MV-4-11 (cell line): ENCODE measurements at places on chromosomes 7 and 10.

DNA sequence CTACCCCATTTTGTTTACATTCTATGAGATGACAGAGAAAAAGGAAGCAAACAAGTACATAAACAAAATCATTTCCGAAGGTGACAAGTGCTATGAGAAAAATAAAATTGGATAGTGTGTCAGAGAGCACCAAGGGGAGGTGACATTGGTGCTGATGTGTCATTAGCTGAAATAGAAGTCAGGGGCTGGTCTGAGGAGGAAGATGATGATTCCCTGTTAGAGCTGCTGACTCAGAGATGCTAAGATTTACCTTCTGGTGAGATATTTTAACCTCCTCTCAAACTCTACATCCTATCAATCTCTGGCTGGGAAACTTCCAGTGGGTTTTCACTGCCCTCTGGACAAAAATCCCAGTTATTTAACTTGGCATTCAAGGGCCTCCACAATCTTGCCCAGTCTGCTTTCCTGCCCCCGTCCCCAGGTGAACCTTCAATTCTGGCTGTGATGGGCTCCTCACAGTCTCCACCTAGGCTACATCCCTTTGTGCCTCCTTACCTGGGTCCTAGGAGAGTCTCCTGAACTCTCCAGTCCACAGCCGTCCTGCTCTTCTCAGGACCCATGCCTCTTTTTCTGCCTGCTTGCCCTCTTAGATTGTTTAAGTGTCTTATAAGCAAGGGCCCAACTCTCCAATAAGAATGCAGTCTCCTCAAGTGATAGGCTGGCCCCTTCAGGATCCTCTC is 26.6 kb downstream of the DUSP5 start:
- no peak for DNase-seq

GRCh38 chr7:26369593-26369992 is 77.9 kb downstream of the SNX10 start:
- DNase-seq: peak; percentile 43

DNA sequence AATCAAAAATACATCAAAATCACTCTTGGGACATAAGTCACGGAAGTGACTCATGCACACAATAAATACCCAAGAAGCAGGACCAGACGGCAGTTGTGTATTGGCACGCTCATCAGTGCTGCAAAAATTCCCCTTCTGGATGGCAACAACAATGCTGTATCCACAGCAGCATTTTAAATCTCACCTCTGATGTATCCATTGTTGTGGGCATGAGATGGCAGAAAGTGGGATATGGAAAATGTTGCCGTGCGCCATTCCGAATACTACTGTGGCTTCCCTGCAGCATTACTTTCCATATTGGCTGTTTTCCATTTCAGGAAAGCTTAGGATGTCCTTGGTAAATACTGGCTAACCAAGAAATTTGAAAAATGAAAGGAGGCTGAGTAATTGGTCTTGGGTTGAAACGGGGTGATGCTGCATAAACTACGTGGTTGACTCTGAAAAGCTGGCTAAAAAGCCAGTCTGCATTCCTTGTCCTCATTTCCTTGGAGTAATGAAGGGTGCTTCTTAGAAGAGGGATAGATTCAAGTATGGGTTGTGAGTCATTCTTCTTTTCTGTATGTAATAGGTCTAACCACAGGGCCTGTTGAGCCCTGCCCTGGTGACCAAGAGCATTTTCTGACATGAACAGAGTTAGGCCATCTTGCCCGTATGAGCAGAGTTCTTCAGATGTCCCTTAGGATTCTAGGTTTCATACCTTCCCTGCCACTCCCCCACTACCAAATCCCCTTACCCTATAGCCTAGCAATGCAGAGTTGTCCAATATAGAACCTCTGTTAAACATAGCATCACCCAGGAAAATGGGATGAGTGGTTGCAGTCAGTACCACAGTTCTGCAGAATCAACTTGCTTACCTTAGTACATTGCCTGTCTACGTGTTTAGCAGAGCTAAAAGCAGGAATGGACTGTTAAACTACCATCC is 36.3 kb upstream of the TOMM7 start:
- DNase-seq: peak; percentile 77

DNA sequence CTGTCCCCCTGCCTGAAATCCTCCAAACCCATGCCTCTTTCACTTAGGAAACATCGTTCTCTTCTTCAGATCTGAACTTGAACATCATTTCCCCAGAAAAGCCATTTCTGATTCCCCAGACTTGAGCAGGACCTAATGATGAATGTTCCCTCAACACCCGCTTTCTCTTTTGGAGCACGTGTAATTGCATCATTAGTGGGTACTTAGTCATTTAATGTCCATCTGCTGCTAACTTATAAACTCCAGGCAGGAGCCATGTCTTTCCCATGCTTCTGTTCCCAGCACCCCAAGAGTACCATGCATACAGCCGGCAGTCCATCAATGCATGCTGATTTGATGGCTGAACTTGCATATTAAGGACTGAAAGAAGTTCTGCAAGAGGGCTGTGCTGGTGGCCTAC is 36.5 kb upstream of the ECHDC3 start:
- no peak for DNase-seq

DNA sequence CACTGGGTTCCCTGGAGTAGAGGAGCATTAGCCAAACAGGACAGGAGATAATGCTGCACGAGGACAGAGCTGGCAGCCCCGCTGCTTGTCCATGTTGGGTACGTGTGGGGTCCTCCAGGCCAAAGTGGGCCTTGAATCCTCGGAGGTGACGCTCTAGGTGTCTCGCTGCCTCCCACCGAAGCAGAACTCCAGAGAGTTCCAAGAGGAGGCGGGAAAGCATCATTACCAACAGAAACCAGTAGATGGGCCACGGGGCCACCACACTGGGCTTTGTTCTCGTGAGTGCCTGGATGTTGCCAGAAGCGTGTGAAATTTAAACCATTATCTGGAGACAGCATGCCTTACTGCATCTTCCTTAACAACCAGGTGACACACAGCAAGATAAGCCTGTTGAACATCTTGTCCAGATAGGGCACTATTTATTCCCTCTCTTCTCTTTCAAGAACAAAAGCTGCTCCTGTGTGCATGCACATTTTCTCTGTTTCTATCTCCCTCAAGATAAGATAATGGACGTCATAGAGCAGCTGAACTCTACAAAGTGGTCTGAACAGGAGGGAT is 56.8 kb downstream of the TNS3 start:
- no peak for DNase-seq

GRCh38 chr10:74081192-74081803 is 69.3 kb downstream of the AP3M1 start:
- DNase-seq: peak; percentile 53

- peak; percentile 24 for DNase-seq
Measured at GRCh38 chr10:63666836-63667383, 145.7 kb downstream of the REEP3 start.

DNA sequence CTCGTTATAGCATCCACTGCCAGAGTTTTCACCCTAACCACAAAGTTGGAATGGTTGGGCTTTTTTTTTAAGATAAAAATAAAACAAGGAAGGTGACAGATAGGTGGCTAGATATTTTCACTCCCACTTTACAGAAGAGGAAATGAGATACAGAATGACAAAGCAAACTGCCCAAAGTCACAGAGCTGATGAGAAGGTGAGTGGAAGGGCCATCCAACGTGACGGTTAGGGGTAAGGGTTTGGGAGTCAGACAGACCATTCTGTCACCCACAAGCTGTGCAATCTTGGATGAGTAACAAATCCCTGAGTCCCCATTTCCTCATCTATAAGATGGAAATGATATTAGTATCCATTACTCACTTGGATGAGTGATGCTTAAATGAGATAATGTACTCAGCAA is 106.9 kb upstream of the PDLIM1 start:
- no peak for DNase-seq

DNA sequence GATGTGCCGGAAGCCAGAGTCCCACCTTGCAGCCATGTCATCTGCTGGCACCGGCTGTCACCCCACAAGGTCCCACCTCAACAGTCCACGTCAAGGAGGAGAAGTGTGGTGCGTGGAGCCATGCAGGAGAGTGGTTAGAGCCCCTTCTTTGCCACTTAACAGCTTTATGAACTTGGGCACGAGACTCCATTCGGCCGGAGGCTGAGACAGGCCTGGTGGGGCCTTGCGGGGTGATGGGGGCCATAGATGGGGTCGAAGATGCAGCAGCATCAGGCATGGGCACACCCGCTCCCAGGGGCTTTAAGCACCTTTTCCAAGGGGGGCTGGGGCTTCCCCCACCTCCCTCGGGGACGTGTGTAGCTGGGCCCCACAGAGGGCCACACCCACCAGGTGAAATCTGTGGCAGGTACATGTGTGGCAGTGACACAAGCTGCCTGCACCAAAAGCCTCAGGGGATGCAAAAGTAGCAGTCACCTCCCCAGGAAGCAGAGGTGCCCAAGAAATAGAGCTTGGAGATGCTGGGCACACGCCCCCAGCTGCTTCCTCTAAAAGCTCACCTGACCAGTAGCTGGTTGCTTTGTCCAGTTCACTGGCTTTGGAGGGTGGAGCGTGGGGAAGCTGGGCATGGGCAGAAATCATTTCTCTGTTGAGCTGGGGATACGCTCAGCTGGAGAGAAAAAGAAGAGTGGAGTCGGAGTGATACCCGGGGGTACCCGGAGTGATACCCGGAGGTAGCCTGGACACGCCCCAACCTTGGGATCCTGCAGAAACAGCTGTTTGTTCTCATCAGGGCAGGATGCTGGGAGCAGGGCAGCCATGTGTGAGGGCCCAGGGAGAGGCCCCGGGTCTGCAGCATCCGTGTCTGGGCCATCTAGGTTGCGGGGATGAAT is 199.8 kb downstream of the EBF3 start:
- no peak for DNase-seq

GRCh38 chr10:121216295-121216694 is 365.1 kb downstream of the WDR11 start:
- DNase-seq: no peak

- DNase-seq: peak; percentile 71
Measured at GRCh38 chr10:67783606-67784294, 54.2 kb downstream of the DNAJC12 start.
